ENCODE measurements at places on chromosomes 2 and 18.

DNA sequence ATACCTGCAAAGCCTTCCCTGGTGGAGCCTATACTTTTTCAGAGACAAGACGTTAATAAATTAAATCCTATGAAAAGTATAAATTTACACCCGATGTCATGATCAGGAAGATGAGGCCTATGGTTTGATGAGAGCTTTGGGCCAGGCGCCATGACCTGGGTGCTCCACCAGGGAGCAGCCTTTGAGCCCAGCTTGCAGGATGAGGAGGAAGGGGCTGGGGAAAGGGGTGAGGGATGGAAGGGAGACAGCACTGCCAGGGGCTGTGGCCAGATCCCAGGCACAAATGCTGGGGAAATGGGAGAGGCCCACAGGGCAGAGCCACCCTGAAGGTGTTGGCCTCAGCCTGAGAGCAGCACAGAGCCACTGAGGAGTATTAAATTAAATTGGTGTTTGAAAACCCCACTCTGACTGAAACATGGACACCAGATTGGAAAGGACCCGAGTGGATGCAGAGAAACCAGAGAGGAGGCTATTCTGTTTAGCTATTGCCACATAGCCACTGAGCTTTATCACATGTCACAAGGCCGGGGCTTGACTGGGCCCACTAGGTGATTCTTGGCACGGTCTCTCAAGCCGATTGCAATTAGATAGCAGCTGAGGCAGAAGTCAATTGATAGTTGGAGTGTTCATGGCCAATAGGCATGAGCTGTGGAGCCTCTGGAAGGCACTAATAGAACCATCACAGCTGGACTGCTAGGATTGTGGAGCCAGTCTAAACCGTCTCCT is 9.6 kb upstream of the FAHD2A start:
- no peak for DNase-seq

DNA sequence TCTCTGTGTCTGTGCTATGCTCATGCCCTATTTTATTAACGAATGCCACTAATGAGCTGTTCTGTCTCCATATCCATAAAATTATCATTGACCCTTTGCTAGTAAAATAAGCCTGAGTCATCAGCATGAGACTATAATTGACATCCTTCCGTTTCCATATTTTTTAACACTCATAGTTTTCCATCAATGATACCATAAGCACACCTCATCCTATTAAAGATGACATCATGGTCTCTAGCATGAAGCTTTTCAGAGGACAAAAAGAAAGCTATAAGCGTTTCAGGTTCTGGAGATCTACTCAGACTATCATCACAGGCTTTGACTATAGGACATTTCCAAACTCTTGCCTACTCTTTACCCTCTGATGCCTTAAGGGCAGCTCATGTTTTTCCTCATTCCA is 1.2 kb upstream of the DSC2 start:
- no peak for DNase-seq

DNA sequence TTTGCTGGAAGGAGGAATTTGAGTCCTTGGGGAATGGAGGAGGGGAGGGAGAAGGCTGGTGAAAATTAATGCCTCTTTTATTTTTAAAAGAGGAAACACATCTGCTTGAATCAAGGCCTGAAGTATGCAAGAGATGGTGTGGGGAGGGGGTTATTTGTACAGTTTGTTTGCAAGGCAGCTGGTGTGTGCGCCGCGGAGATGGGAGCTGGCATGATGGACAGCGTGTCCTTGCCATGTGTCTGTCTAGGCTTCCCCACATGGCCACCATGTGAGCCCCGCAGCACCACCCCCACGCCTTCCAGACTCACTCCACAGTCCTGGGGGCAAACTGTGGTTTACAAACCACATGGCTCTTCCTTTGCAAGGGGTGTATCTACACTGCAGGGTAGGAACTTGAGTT is 154.8 kb upstream of the APCDD1 start:
- DNase-seq = no peak

DNA sequence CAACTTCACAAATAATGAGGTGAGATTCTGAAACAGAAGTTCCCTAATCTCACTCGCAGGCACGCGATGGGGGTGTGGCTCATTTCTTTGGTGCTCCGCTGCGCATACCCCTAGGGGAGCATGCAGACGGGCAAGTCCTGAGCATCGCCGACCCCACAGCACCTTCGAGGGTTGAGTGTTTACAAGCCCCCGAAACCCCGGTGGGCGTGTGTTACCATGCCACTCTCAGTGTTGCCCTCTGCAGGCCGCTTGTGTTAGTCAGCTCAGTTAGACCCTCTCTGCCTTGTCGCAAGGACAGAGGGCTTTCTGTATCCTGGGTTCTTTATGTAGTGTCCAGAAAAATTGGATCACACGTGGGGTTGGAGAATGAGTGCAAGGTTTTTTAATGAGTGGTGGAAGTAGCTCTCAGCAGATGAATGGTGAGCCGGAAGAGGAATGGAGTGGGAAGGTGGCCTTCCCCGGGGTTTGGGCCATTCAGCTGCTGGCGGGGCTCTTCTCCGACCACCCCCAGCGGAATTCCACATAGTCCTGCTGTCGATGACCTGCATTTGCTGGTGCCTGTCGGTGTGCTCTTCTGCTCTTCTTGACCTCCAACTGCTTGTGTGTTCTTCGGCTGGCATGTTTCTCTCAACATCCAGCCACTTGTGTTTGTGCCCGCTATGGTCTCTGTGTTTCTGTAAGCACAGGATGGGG is 191.3 kb downstream of the RPRM start:
- no peak for DNase-seq

GRCh38 chr2:170475878-170476277 is 239.3 kb upstream of the SP5 start:
- no peak for DNase-seq

- DNase-seq = no peak
Measured at GRCh38 chr2:163252199-163252598, 413.6 kb upstream of the KCNH7 start.

- DNase-seq = no peak
Measured at GRCh38 chr18:3211236-3211992, 8.4 kb downstream of the MYOM1 start.

DNA sequence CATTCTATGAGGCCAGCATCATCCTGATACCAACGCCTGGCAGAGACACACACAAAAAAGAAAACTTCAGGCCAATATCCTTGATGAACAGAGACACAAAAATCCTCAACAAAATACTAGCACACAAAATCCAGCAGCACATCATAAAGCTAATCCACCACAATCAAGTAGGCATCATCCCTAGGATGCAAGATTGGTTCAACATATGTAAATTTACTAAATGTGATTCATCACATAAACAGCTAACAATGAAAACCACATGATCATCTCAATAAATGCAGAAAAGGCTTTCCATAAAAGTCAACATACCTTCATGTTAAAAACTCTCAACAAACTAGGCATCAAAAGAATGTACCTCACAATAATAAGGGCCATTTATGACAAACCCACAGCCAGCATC is 65.3 kb downstream of the WDPCP start:
- no peak for DNase-seq

- DNase-seq = no peak
Measured at GRCh38 chr2:57343391-57344006, 703.1 kb upstream of the VRK2 start.

DNA sequence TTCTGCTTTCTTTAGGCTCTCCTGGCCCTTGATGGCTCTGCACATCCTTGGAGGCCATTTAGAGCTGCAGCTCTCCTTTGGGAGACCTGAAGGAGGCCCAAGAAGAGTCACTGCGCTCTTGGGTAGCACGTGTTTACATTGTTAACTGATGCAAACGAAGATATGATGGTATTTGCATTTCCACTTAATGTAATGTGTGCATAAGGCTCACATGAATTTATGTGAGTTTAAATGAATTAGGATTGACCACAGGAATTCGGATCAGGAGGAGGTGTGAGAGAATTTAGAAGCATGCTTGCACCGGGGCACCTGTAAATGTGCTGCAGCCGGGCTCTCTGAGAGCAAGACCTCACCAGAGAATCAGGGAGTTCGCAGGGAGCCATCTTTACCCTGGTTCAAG is 7.5 kb downstream of the SH3RF3 start:
- no peak for DNase-seq

DNA sequence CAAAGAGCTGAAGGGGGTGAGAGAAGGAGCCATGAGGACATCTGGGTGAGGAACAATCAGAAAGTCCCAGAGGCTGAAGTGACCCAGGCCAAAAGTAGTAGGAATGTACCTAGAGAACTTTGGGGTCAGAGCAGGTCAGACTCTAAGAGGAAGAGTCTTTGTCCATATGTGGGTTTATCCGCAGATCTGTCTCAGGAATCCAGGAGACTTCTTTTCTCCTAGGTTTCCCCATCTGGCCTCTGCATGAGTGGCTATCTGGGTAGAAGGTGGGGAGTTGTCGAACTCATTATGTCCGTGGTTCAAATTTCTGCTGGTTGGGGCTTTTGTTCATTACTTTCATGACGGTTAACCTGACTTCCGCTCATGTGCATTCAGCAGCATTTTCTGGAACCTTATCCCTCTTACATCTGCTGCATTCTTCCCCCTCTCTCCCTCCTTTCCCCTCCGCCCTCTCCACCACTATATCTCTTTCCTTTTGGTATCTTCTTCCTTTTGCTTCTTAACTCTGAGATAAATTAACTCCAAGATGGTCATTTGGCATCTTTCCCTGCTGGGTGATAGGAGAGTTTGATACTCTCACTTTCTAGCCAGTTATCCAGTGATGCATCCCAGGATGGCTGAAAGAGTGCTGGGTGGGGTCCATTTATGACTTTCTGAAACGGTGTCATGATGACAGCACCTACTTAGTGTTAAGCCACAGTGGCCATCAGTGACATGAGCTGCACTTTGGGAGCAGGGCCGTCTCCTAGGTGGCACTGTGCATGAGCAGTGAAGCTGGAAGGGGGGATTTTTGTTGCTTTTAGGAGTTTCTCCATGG is 2.1 kb downstream of the LIPG start:
- no peak for DNase-seq

- no peak for DNase-seq
Measured at GRCh38 chr2:234957834-234958135, 6.0 kb downstream of the SH3BP4 start.

- no peak for DNase-seq
Measured at GRCh38 chr2:239386872-239387445, 13.9 kb downstream of the HDAC4 start.

DNA sequence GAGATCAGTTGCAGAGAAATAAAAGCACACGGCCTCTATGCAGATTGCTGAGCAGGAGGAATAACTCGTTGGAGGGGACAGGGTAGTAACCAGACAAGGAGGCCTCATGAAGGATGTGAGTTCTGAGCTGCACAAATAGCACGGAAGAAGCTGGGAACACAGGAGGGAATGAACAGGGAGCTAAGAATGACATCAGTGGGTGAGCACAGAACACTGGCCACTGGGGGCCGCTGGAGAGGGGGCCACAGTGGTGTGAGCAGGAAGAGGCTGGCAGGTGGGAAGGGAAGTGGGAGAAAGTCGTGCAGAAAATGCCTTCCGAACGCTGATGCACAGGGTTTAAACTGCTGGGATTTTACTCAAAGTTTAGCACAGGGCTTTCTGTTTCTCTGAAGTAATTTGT is 61.0 kb downstream of the ZAP70 start:
- no peak for DNase-seq

DNA sequence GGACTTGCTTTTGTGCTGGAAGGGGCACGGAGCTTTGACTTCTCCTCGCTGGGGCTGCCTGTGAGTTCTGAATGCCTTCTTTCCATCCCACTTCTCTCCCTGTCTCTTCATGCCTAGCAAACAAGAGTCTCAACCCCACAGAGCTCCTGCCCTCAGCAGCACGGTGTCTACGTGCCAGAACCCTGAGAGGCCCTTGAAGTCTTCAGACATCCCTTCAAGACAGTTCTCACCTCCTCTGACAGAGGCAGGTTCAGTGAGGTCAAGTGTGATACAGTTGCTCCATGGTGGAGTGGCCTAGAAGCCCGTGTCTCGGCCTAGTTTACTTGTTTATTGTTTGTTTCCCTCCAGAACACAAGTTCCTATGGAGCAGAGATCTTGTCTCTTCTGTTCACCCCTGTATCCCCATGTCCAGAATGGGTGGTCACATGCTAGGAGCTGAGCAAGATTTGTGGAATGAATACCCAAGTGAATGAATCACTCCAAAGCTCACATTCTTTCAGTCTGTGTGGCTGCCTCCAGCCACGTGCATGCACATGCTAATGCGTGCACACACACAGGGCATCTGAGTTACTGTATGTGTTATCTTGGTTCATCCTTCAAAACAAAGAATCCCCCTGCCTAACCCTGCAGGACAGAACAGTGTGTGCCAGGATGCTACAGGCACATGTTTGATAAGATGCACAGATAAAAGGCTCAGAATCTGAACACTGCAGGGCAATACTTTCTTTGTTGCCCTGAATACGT is 391.6 kb downstream of the NBAS start:
- no peak for DNase-seq

GRCh38 chr2:69495861-69496260 is 58.6 kb upstream of the NFU1 start:
- DNase-seq = no peak

DNA sequence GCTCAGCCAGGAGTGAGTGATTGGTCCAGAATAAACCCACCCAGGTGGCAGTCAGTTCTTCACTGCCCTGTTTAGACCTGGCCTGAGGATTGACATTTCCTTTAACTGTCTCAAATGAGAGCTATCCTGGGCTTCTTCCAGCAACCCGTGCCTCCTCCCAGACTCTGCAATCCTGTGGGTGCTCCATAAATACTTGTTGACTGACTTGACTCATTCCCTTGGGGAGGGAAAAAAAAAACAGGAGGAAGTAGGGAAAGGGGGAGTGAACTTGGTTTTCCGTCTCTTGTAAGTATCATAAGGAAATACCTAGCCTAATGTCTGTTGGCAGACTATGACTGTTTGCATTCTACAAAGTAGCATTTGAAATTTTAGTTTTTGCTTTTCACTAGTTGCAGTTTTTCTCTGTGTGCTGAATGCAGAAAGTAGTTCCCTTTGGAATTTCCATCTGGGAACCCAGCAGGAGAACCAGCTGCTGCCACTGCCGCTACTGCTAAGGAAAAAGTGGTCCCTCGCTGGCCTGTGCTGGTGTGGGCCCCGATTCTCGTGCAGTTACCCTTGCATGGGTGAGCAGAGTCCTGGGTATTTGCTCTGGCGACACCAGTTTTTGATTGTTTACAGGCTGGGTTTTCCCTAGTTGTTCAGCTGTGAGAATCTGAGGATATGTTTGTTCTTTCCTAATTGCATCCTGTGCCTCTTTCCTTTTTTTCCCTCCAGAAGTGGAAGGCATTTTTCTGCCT is 78.8 kb downstream of the TGOLN2 start:
- DNase-seq = no peak

GRCh38 chr18:37854396-37854795 is 288.8 kb upstream of the CELF4 start:
- no peak for DNase-seq

GRCh38 chr2:64534363-64534762 is 10.2 kb downstream of the AFTPH start:
- DNase-seq = no peak

- DNase-seq = no peak
Measured at GRCh38 chr2:219041252-219041651, at the start of gene CFAP65. TSS of gene CFAP65 (minus strand) at chr2:219041516. CDS start at chr2:219039048, 2,468 bp downstream.

GRCh38 chr2:149164827-149165226 is 126.3 kb downstream of the LYPD6B start:
- DNase-seq = no peak

GRCh38 chr2:1489486-1489885 is 76.2 kb downstream of the TPO start:
- no peak for DNase-seq
